ENCODE measurements at places on chromosomes 3 and 15.

GRCh38 chr3:65146179-65146578 is 458.4 kb upstream of the ADAMTS9 start:
- no peak for DNase-seq

- no peak for DNase-seq
Measured at GRCh38 chr15:55659481-55659880, 71.3 kb upstream of the PYGO1 start.

- DNase-seq = no peak
Measured at GRCh38 chr3:143410259-143410658, 290.7 kb downstream of the CHST2 start.

GRCh38 chr3:57003676-57004075 is 56.8 kb upstream of the SPATA12 start:
- DNase-seq = no peak

GRCh38 chr3:158460926-158461325 is 110.1 kb upstream of the MLF1 start:
- no peak for DNase-seq

DNA sequence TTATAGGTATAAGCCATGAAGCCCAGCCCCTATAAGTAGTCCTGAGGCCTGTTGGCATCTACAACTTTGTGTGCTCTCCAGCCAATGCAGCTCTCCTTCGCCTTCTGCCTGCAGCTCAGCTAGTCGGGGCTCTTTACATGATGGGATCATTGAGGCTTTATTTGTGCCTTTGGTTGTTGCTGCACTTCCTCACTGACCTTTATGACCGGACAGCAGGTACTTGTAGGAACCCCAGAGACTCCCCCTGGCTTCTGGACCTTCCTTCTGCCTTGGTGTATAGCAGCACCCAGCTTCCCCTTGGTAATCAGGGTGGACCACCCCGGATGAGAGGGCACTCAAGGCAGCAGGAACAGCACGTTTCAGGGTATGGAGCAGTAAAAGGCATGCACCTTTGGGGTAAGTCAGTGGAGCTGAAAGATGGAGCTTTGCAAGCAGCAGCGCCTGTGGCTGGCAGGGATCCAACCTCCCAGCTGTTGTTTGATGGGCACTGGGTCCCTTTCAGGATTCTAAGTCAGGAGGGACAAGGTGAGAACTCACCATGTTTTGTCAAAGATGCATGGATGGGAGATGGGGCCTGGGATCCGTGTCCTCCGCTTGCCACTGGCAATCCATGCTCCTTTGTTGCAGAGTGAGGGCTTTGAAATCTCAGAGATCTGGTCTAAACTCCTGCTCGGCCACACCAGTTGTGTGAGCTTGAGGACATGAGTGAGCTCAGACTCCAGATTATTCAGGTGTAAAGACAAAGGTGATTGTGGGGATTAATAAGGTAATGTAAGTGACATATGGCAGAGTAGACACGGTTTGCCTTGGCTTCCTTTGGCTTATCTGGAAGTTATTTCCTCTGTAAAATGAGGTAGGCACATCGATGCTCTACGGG is 65.1 kb upstream of the KLF13 start:
- DNase-seq = no peak

- peak; percentile 7 for DNase-seq
Measured at GRCh38 chr15:53586799-53587198, 172.7 kb downstream of the WDR72 start.

DNA sequence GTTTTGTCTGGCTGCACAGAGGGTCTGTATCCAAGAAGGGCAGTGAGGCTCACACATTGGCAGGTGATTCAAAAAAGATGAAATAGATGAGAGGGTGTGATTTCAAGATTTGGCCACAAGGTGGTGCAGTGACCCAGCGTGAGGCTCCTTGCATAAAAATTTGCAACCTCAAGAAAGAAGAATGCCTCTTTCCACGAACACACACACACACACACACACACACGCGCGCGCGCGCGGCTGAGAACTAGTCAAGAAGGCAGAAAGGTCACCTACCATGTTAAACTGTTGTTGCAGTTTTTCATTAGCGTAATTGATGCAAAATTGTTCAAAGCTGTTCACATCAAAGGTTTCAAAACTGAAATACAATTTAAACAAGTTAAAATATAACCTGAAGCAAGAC is 39.2 kb downstream of the MYO5C start:
- peak; percentile 87 for DNase-seq

GRCh38 chr3:67946436-67946835 is 292.0 kb upstream of the SUCLG2 start:
- DNase-seq = no peak

DNA sequence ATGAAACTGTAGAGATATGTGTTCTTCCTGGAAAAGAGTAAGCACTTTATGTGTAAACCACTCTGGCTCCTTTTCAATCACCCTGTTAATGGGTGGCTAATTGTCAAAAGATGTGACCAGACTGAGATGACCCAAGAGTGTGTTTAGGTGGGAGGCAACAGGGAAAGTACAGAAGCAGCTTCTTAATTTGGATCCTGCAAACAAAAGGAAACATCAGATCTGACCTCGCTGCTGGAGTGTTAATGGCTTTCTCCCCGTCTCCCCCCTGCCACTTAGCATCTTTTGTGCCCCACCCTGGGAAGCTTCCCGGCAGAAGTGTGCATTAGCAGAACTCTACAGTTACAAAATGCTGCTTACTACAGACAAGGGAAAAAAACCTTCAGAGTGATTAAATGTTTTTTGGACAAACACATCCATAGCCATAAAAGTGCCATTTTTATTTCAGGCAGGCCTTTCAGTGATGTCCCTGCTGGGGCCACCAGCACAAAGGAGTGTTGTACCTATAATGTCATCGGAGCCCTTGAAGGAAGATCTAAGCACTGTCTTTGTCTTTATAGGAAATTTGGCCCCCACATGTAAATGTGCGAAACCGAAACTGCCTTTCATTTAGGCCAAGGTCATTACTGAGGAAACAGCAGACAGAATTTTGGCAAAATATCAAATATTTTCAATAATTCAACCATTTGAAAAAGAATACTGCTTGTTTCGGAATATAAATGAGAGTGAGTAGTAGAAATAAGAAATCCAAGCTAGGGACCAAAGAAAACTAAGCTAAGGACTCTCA is 311.0 kb downstream of the WDR72 start:
- DNase-seq = no peak

GRCh38 chr3:57120040-57120439 is 45.1 kb downstream of the IL17RD start:
- DNase-seq = no peak

GRCh38 chr15:79036323-79036722 is 54.3 kb downstream of the RASGRF1 start:
- DNase-seq = no peak

DNA sequence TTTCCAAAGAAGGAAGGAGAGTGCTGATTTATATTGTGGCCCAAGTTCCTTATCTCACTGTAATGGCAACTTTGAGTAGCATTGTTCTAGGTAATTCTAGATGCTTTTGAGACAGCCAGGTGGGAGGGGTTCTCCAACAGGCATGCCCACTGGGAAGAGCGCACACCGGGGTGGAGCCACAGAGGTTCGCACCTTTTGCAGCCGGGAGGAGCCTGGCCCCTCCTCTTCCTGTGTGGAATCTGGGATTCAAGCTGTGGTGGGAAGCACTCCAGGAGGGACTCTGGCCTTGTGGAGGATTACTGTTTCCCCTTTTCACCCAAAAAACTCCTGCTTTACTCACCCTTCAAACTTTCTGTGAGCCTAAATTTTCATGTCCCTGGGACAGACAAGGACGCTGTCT is 53.1 kb downstream of the CFAP20DC start:
- no peak for DNase-seq

GRCh38 chr15:65189102-65189740 is 4.1 kb upstream of the CLPX start:
- DNase-seq = no peak

GRCh38 chr3:52841211-52841980 is 6.6 kb upstream of the MUSTN1 start:
- no peak for DNase-seq

DNA sequence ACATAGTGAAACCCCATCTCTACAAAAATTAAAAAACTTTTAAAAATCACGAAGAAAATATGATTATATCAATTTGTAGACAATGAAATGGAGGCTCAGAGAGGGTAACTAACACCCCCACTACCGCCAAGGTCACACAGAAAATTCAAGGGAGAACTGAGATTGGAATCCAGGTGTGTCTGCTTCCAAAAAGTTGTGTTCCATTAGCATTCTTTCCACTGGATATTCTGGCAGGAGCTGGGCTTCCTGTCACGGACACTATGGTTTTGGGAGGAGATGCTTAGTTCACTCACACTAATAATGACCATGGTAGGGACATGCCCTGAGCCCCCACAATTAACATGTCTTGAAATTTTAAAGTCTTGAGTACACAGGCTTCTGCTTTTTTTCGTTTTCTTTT is 28.8 kb downstream of the CTSH start:
- no peak for DNase-seq

- DNase-seq = peak; percentile 81
Measured at GRCh38 chr15:63191895-63192618, 2.7 kb downstream of the RAB8B start.

- DNase-seq = no peak
Measured at GRCh38 chr15:71332431-71333004, 217.2 kb downstream of the THSD4 start.

- no peak for DNase-seq
Measured at GRCh38 chr3:111706527-111706926, 111.4 kb upstream of the ZBED2 start.

GRCh38 chr3:8621872-8622271 is 22.7 kb downstream of the SSUH2 start:
- no peak for DNase-seq

GRCh38 chr3:72820415-72820814 is 27.8 kb downstream of the SHQ1 start:
- DNase-seq = no peak

GRCh38 chr3:144501467-144501866 is 529.8 kb downstream of the DIPK2A start:
- DNase-seq = no peak

DNA sequence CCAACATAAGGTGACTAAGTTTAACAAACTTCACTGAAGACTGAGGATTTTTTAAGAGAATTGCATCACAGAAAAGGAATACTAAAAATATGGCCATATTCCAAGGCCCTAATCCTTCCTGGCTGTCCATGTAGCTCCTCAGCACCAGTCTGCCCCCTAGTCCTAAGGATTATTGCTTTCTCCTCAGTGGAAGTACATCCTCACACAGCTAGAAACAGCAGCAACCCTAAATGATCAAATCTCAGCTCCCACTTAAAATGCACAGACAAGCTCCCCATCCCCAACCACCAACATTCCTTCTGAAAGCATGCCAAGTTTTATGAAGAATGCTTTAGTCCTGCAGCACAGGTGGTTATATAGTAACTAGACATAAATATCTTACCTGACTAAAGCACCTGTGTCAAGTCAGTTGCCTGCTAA is 14.7 kb downstream of the ST3GAL6 start:
- no peak for DNase-seq
